ENCODE measurements at places on chromosomes 1 and 21.

- DNase-seq, result no peak
Measured at GRCh38 chr1:242081446-242081845, 82.5 kb upstream of the MAP1LC3C start.

- DNase-seq, result peak; percentile 53
Measured at GRCh38 chr1:27868932-27869718, 3.2 kb upstream of the THEMIS2 start.

DNA sequence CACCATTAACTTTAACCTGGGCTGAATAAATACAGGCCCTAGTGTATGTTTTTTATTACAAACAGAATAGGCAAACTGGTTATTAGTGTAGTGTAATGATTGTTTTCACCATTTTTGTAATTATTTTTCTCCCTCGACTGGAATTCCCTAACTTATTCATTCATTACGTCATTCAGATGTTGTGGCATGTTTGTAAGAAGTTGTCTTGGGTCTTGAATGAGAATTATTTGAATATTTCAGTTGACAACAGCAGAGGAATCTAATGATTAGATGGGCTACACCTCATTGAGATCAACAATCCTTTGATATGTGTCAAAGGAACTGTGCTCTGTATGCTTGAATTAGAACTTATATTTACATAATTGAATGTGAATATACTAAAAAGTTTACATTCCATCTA is 12.8 kb downstream of the XCL1 start:
- DNase-seq, result no peak

DNA sequence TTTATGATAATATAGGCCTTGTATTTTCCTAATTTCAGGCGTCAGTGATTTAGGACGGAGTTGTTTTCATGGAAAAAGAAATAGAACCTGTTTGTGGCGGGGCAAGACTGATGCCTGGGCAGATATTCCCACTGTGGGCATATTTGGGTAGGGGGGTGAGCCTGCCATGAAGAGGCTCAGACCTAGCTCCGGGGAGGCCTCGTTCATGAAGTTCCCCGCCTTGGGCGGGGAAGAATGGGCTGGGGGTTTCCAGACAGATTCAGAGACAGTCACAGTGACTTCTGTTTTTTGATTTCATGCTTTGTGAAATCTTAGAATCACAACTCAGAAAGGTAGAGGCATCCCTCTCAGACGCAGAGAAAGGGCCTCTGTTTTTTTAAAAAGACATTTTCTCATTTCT is 36.1 kb downstream of the RUNX3 start:
- no peak for DNase-seq

DNA sequence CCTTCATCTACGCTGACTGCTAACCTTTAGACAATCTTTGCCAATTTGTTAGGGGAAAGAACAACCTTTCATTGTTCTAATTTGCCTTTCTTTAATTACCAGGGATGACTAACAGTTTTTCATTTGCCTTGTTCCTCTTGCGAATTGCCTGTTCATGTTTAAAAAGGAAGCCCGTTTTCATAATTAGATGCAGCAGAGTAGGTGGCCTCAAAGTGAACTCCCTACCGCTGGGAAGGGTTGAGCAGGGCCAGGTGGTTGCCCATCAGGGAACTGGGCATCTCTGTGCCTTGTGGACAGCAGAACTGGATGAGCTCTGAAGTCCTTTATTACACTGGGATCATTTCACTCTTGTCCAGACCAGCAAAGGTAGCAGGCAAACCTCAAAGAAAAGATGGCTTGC is 59.0 kb downstream of the HIVEP3 start:
- no peak for DNase-seq

- DNase-seq, result peak; percentile 88
Measured at GRCh38 chr1:160205242-160206035, at the start of gene PEA15. Gene PEA15, plus strand, starts transcription at chr1:160205384. Its CDS starts 6,161 bp downstream, at chr1:160211545.

DNA sequence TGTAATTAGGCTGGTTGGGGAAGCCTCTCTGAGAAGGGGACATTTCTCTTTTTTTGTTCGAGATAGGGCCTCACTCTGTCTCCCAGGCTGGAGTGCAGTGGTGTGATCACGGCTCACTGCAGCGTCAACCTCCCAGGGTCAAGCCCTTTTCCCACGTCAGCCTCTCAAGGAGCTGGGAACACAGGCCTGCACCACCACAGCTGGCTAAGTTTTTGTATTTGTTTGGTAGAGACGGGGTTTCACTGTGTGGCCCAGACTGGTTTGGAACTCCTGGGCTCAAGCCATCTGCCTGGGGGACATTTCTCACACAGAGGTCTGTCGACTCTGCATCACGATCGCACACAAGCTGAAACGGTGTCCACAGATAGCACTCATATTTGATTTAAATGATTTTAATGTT is 39.7 kb downstream of the HUNK start:
- DNase-seq, result no peak

GRCh38 chr21:15775981-15776380 is 46.2 kb downstream of the USP25 start:
- DNase-seq, result no peak

DNA sequence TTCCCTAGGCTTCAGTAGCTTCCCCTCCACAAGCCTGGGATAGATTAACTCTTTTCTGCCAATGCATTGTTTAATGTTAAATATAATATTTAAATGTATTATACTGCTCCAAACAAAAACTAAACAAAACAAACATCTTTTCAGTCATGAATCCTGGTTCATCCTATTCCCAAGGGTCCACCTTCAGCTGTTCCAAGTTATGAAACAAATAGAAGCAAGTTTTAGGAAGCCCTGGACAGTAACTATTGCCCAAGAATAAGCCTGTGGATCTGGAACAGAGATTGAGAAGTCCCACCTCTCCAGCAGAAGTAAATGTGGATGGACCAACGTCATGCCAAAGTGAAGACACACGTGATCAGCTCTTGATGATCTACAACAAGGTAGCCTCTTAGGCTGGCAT is 408.1 kb downstream of the SETD4 start:
- no peak for DNase-seq

DNA sequence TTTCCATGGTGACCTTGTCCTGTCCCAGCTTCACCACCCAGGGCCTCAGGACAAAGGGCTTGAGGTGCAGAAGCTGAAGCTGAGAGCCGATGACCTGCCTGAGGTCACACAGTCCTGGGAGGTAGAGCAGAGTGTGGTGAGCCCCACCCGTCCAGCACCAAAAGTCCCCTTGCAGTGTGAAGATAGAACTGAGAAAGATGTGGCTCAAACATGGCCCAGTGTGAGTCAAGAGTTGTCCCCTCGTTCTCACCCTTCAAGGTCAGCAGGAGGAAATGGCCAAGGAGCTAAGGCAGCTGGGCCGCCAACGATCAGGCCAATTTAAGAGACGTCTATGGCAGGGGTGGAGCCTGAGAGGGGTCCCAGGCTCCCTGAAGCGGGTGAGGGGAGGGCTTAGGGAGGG is 157.5 kb upstream of the KLHDC7A start:
- DNase-seq, result no peak

DNA sequence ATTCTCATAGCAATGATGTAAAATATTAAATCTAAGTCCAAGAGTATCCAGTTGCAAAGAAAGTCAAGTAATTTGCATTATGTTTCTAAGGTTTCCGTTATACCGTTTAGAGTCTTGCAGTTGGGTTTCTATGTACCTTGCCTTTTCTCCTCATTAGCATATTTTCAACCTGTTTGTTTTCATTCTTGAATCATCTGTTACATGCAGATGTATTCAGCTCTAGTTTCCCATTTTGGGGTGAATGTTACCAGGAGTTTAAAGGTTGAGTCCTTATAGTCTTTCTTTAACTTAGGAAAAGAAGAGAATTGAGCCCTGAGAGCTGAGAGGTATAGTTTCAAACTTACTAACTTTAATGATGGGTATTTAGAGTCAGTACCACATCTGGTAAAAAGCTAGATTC is 139.9 kb downstream of the NFIA start:
- DNase-seq, result no peak

DNA sequence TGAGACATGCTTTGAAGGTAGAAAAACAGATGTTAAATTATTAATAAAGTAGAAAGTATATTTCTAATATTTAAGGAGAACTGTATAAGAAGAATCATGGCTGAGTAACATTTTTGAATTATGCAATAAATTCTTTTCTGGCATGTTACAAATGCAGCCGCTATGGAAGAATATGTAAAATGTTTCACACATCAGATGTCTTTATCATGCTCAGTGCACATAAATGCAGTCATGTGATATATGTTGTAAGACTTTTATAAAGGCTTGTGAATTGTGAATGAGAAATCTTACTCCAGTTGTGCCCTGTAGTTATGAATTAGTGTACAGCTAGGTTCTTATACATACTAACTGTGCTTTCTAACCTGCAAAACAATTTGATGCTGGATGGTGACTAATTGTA is 53.5 kb downstream of the LRRC8B start:
- no peak for DNase-seq

DNA sequence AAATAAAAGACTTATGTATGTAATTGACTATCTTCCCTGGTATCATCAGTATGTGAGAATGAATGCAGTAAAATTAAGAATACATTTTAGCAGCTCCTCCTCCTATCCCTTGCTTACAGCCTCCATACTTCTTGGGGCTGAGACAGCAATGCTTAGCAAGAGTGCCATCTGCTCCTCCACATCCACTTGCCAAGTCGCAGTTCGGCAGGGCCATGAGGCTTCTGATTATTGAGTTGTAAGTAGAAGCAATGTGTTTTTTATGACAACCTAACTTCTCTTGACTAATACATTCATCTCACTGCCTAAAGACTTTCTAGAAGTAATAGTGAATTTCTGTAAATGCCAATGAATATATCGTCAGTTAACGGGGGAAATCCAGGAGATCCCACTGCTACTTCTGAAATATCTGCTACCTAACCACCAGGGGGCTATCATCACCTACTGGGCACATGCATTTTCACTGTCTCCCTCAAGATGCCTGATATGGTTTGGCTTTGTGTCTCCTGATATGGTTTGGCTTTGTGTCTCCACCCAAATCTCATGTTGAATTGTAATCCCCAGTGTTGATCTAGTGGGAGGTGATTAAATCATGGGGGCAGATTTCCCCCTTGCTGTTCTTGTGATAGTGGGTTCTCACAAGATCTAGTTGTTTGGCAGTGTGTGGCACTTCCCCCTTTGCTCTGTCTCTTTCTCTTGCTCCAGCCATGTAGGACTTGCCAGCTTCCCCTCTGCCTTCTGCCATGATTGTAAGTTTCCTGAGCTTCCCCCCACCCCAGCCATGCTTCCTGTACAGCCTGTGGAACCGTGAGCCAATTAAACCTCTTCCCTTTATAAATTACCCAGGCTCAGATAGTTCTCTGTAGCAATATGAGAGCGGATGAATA is 59.6 kb downstream of the EXTL2 start:
- peak; percentile 9 for DNase-seq

DNA sequence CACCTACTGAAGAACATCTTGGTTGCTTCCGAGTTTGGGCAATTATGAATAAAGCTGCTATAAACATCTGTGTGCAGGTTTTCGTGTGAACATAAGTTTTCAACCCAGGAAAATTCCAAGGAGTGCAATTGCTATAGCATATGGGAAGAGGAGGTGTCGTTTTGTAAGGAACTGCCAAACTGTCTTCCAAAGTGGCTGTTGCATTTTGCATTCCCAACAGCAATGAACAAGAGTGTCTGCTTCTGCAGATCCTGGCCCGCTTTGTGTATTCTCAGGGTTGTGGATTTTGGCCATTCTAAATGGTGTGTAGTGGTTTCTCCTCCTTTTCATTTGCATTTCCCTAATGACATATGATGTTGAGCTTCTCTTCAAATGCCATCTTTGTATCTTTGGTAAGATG is 23.8 kb downstream of the GNG4 start:
- no peak for DNase-seq

DNA sequence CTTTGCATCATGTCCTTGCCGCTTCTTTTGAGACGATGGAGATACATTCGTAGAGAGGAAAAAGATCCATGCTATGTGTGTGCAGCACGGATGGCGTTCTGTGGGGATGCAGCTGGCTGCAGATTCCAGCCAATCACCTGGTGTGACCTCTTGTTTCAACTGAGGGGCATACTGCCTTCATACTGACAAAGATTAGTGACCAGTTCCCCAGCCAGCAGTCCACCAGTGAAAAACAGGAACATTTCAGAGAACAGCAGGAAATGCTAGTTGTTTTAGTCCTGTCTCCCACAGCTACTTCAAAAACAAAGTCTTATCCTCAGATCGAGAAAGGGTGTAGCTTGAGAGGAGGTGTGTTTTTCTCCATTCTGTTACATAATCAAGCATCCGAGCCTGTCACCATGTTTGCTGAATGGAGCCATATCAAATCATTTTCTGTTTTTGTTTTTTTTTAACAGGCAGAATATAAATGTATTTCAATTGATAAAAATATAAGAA is 255.7 kb upstream of the FMN2 start:
- DNase-seq, result no peak

DNA sequence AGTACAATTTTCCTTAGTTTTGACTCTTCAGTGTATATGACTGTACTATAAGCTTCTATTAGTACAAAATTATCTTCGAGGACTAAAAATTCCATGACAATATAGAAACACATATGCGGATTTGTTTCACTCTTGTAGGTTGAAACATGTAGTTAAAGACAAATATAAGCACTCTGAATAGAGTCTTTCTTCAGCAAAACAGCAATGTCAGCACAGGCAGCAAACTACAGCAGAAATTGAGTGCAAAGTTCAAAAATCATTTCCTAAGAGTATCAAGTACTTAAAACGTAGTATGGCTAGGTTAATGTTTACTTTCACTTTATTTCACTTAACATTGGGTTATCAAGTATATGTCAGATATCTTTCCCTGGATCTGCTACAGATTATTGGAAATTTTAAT is 106.7 kb downstream of the FAF1 start:
- DNase-seq, result no peak

- DNase-seq, result no peak
Measured at GRCh38 chr1:157105298-157105987, 5.8 kb upstream of the ETV3L start.

DNA sequence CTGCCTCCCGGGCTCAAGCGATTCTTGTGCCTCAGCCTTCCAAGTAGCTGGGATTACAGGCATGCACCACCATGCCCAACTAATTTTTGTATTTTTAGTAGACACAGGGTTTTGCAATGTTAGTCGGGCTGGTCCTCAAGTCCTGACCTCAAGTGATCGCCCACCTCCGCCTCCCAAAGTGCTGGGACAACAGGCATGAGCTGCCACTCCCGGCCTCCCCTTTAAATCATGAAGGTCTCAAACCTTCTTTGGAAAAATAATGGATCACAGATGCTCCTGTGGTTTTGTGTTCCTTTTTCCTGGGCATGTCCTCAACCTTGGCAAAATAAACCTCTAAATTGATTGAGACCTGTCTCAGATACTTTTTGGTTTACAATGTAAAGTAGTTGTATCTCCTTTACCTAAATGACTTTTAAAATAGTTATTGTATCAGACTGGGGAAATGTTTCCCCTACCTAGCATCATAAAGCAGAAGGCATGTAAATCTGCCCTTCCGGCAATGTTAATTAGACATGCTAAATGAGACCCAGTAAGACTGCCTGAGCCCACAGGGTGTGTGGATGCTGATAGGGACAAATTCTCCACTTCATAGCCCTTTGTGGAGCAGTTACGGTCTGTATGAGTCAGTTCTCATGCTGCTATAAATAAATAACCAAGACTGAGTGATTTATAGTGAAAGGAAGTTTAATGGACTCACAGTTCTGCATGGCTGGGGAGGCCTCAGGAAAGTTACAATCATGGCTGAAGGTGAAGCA is 27.8 kb downstream of the CBR1 start:
- no peak for DNase-seq

- DNase-seq, result no peak
Measured at GRCh38 chr1:1284221-1285101, 4.2 kb downstream of the SCNN1D start.
